ENCODE measurements at places on chromosomes 7 and 10.
A peak's percentile ranks its signal among the peaks of the same experiment; 100 is the strongest.

- DNase-seq: peak; percentile 31
These were observed 116.0 kb downstream of the SLIT1 start for GRCh38 chr10:97069576-97070362.

- no peak for DNase-seq
These were observed 201.5 kb downstream of the LRMDA start for GRCh38 chr10:75632805-75633462.

DNA sequence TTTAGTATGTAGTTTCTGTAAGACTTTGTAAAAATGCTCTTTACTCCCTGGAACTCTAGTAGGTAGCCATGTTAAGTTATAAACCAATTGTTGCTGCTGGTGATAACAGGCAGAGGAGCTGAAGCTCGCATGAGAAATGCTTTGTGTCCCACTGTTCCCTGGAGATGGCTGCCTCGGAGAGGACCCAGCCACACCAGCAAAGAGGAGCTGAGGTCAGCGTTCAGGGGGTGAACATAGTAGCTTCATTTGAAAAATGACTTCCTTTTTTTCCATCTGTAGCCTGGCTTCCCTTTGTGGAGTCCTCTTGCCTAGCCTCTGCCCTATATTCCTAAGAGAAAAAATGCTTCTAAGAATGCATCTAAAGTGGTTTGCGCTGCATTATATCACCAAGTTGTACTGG, 20.3 kb downstream of the CELF2 start:
- DNase-seq: no peak

DNA sequence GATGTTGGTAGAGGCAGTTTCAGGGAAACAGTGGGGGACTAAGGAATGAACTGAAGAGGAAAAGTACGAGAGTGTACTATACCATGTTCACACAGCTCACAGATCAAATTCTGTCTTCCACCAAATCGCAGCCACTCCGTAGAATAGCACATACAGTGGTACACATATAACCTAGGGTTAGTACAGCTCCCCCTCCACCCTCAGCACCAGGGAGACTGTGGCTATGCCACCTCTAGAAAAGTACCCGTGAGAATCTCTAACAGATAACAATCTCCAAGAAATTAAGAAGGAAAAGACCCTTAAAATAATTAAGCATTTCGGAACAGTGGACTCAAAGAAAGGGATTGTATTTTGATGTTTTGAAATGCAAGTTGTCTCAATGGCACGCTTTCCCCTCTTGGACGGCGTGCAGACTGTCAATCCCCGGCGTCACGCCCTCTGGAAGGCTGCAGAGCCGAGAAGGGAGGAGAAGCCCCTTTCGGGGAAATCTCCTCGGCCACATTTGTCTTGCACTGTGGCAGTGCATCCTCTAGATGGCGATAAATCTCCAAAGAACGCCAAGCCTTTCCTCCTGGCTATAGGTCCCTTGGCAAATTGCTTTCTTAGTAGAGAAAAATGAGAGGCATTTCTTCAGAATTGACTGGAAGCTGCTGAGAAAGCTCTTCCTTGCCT, 345.0 kb downstream of the REEP3 start:
- DNase-seq: peak; percentile 69

DNA sequence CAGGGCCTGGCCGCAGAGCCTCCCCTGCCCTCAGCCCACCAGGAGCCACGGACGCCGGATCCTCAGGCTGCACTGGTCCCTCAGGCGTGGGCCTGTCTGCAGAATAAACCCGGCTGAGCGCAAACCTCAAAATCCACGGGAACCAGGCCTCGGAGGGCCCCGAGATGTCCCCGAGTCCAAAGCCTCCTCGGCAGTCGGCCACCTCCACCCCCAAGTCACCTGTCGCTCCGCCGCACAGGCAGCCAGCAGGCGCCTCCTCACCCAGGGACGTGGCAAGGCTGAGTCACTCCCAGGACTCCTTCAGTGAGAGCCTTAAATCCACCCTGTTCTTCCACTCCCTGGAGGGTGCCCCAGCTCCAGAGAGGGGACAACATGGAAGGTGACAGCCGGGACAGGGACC, 33.2 kb downstream of the STK32C start:
- no peak for DNase-seq

- DNase-seq: no peak
These were observed 61.8 kb upstream of the MET start for GRCh38 chr7:116610210-116610609.

DNA sequence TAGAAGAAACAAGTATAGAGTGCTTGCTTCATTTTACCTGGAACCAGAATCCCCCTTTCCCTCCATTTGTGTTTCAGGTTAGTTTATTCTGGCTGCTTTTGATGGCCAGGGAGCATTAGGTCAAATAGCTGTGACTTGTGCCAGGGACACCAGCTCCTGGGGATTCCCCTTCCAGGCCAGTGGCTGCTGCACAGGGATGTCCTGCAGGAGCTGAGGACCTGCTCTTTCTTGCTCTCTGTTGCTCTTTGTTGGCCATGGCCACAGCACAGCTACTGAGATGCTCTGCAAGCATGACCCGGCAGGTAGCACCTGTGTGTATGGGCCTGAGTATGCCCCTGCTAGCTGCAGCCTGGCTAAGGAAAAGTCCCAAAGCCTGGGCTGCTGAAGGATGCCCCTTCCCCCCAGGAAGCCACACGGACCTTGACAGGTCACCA, 208.9 kb downstream of the EBF3 start:
- no peak for DNase-seq

DNA sequence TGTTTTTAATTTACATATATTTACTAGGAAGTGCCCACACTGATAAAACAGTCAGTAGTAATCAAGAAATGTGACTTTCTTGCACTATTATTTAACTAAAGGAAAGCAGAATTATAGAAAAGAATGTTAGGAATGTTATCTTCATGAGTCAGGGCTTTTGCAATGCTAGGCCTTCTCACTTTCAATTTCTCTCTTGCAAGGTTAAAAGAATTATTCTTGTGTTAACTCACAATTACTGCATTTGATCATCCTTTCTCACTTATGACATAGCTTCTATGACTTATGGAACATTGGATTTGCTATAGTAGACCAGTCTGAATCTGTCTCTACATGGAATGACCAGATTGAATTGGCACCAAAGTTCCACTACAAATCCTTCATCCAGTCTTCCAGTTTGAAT, 192.4 kb downstream of the SDK1 start:
- DNase-seq: peak; percentile 19
